ENCODE measurements at places on chromosomes 12 and 14. TPM values are rescaled to one million over a fixed set of nuclear protein-coding genes. Genes with fewer than 3 reads are reported as not detected.

Gene CCDC177
- polyA plus RNA-seq: 0.03 TPM

Gene OASL
- polyA plus RNA-seq: 0.70 TPM

Gene LIN7A
- 11.0 TPM for polyA plus RNA-seq

Gene WNT1
- polyA plus RNA-seq: not detected

Gene DENND5B
- 11.2 TPM for polyA plus RNA-seq

Gene STAC3
- polyA plus RNA-seq: 1.7 TPM

Gene MYF6
- not detected for polyA plus RNA-seq

Gene TRIM9
- 0.48 TPM for polyA plus RNA-seq

Gene C12orf60
- 3.4 TPM for polyA plus RNA-seq

Gene DHH
- polyA plus RNA-seq: 0.37 TPM

Gene HOXC12
- polyA plus RNA-seq: not detected

Gene KSR2
- polyA plus RNA-seq: not detected

Gene ACTR6
- polyA plus RNA-seq: 9.4 TPM

Gene SYT10
- polyA plus RNA-seq: not detected

Gene LTBP2
- 3.5 TPM for polyA plus RNA-seq

Gene RIMBP2
- not detected for polyA plus RNA-seq

Gene SLC7A8
- polyA plus RNA-seq: 7.8 TPM

Gene SMOC1
- 1.1 TPM for polyA plus RNA-seq

Gene LRRC10
- polyA plus RNA-seq: 3.4 TPM

Gene KRT74
- polyA plus RNA-seq: not detected

Gene ANKRD33
- not detected for polyA plus RNA-seq

Gene GPRC5D
- 0.04 TPM for polyA plus RNA-seq

Gene CRIP1
- 149 TPM for polyA plus RNA-seq

Gene TCHP
- polyA plus RNA-seq: 13.2 TPM

All from heart right ventricle (tissue), 16 donors.